ENCODE measurements at places on chromosomes 5 and 9.
A peak's percentile ranks its signal among the peaks of the same experiment; 100 is the strongest.

GRCh38 chr9:136805207-136805740 lies 2.5 kb upstream of the RABL6 start:
- no peak for DNase-seq

DNA sequence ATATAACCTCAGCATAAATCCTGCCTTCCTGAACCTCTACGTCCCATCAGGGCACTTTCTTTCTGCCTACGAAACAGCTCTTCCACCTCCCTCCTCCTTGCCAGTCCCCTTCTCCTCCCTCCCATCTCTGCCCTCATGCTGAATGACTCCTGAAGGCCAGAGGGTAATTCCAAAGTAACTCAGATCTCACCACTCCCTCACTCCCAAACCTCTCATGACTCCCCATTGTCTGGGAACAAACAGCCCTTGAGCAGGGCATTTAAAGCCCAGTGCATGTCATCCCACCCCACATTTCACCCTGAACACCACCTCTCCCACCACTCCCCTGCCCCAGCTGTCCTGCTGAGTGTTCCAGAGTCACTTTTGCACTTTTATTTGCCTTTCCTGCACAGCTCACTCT lies 8.9 kb upstream of the FBP1 start:
- DNase-seq = no peak

DNA sequence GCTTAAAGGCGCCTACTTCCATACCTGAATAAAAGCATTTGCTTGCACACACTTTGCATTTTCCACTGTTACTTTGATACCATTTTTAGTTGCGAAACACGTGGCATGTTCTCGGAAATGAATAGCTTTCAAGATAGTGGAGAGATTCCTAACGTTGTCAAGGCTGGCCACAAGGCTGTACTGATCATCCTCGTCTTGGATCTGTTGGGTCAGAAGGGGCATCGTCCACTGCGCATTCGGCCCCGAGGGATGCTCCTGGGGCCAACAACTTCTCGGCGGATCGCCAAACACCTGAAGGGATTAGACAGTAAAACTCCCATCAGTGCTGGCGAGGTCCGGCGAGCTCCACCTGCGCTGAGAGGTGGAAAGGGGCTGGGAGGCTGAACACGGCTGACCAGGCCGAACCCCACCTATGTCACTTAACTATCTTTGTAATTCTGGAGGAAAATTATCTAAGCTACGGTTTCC lies 599 bp downstream of the RAD1 start:
- peak; percentile 44 for DNase-seq

DNA sequence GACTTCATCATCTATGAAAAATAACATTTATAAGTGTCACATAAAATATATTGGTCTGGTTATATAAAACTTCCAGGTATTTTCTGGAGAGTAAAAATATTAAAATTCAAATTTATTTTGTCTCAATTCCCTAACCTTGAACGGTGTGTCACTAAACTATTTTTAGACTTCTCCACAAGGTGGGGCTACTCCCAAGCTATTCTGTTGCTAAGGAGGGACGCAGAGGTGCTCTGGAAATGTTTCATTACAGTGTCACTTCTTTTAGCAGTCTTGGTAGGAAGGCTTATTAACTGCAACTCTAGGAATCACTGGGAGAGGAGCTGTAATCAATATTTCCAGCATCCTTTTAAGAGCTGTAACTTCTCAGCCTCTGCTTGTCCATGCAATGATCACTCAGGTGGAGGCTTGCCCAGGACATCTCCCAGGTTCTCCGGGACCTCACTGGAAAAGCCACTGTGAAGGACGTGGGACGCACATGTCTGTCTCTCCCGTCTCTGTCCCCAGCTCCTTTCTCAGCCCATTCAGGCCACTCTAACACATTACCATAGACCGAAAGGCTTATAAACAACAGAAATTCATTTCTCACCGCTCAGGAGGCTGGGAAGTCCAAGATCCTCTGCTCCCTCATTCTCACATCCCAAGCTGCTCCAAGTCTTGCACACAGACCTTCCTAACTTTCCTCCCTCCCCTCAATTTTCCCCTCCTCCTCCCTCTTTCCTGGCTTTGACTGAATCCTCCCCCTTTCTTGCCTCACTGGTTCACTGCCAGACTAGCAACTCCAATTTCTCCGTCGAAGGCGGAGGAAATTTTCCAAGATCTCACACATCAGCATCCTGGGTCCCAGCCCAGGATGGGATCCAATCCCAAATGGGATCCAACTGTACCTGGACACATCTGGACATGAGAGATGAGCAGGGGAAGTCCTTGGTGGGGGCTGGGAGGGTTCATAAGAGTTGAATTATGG lies 32.7 kb upstream of the DNAH5 start:
- DNase-seq = peak; percentile 33

DNA sequence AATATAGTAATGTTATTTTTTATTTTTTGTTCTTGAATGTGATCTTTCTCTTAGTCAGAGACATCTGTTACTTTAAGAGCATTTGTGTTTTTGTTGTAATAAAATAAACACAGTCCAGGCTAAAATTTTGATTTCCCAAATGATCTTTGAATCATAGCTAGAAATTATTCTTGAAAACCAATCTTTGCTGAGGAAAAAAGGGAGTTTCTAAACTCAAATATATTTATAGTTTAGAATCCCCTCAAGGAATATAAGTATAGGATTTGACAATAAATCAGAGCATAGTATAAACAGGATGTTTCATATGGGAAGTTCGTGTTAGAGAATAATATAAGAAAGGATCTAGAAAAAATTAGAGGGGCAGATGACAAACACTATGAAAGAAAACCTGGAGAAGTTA lies 118.8 kb upstream of the ADAMTS19 start:
- no peak for DNase-seq

DNA sequence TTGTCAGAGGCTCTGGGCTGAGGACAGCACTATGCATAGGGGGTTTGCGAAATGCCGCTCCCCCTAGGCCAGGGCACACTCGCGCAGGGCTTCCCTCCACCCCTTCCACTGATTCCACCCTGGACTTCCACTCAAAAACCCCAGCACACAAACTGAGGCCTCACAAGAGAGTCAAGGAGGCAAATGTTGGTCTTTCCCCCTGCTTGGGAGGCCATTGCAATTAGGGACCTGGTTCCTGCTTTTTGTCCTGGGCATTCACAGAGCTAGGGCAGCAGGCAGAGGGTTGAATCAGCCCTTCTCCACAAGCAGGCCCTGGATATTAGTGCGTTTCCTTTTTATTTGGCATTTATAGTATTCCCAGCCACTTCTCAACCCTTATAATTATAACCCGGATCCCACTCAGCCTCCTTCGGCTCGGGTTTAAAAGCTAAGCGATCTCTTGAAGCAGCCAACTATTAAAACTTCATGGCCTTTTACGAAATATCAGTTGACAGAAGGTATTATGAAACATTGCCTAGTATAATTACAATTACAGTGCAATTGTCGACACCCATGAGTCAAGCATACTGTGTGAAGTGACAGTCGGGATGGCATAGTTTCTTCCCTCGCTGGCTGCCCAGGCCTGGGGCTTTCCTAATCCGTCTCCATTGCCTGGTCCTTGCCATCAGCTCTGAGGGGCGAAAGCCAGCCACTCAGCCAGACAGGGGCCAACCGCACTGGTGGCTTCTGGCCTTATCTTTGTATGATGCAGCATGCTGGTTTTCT lies 285.5 kb upstream of the MAP3K1 start:
- DNase-seq = no peak

- no peak for DNase-seq
These were observed 3.1 kb downstream of the SPACA9 start for GRCh38 chr9:132881826-132882225.

DNA sequence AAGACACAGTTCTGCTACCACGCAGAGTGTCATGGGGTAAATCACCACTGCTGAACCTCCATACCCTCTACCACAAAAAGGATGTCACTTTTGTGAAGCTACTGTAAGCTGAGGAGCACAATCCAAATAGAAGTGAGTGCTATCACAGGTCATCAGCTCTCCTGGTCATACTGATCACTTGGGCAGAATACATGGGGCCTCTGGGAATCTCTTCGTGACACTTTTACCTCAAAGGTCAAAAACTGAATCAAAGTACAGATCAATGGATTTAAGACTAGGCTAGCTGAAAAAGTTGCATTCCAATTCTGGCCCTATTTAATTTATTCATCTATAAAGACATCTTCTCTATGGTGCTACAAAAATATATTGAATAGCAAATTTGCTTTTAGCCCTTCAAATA lies 115.5 kb downstream of the MPDZ start:
- DNase-seq = no peak

DNA sequence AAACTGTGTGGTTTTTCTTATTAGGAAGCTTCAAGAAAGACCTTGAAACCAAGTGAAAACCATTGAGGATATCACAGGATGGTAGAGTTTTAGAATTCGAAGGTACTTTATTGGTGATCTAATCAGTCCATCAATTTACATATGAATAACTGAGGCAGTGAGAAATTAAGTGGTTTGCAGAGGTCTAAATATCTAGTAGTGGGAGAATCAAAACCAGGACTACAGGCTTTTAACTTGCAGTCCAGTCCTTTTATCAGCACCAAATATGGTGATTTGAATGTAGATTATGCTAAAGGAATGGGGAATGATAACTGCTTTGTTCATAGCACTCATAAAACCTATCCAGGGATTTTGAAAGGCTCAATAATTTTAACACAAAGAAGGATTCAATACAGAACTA lies 85.8 kb downstream of the ZSWIM6 start:
- DNase-seq = no peak

GRCh38 chr9:134247918-134248631 lies 78.2 kb upstream of the RXRA start:
- no peak for DNase-seq

- DNase-seq = no peak
These were observed 597 bp upstream of the IRX4 start for GRCh38 chr5:1883120-1883924.

DNA sequence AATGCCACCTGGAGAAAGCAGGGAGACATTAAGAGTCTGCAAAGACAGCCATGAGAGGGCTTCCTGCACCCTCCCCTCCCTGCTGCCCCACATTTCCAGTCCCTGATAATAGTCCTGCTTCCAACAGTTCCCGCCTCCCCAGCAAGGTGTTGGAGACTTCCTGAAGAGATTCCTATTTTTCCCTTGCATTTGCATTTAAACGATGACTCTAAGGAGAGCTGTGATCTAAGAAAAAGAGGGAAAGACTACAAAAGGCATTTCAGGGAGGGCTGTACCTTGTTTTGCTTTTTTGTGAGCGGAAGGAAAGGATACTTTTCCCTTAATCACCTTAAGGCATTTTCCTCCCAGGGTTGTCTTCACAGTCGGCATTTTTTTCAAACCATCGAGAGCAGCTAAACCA lies 62.1 kb downstream of the GAS1 start:
- DNase-seq = no peak

GRCh38 chr9:135461936-135462335 lies 17.6 kb upstream of the PPP1R26 start:
- DNase-seq = no peak

- DNase-seq = no peak
These were observed 99.2 kb downstream of the UHRF2 start for GRCh38 chr9:6512085-6512657.

GRCh38 chr9:9100070-9100469 lies 1300.5 kb upstream of the DMAC1 start:
- DNase-seq = no peak

DNA sequence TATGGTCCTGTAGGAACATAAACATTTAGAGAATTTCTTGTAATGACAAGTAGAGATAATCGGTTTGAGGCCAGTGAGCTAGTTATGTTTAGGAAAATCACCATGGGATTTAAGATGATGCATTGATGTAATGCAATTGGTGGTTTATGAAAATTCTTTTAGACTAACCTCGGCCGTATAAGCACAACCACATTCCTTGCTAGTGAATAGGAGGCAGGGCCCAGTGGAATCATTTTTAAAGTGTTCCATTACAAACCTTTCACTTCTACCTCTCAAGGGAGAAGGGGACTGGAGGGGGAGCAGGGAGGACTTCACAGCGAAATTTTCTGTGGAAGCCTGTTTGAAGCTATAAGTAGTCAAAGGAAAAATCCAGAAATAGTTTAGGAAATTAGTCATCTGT lies 71.8 kb upstream of the NFIL3 start:
- DNase-seq = no peak

DNA sequence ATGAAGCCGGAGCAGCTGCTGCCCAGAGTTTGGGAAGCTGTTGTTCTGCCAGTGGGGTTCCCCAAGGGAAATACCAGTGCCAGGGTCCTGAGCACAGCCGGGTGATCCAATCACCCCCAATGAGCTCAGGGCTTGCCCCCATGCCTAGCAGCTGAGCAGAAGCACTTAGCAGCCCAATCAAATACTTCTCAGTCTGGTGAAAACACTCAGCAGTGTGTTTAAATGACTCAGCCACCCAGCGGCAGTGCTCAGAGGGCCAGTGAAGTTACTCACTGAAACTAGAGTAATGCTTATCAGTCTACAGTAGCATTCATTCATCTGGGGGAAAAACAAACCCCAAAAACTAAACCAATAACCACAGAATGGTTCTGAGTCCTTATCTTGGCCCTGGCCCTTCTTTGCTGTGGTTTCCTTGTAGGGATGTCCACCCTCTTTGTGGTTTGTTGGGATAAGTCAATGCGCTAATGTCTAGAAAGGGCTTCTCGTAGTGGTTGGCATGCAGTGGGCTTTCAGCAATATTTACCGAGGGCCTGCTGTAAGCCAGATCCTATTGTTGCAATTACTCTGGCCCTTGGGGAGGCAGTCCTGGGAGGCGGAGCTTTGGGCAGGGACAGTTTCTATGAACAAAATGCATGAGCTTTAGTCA lies 43.1 kb downstream of the LHX2 start:
- no peak for DNase-seq

- DNase-seq = no peak
These were observed 28.6 kb downstream of the CSNK1G3 start for GRCh38 chr5:123540534-123540933.

- no peak for DNase-seq
These were observed 149.0 kb downstream of the PDE4D start for GRCh38 chr5:59744531-59744992.

DNA sequence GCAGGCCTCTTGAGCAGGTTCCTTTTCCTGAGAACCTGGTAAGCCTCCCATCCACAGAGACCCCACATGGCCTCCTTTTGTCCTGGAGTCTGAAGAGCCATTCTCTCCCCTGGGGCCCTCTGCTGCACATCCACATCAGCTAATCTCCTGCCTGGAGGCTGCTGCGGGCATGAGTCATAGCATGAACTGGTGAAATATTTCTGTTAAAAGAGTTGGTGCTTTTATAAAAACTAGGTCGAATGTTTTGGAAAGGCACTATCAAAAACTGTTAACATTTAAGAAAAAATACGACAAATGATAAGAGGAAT lies 399.4 kb downstream of the CTNND2 start:
- DNase-seq = no peak

- DNase-seq = no peak
These were observed 176.9 kb downstream of the RAB3C start for GRCh38 chr5:58759745-58760144.

GRCh38 chr5:133322743-133323142 lies 270.9 kb downstream of the HSPA4 start:
- no peak for DNase-seq

DNA sequence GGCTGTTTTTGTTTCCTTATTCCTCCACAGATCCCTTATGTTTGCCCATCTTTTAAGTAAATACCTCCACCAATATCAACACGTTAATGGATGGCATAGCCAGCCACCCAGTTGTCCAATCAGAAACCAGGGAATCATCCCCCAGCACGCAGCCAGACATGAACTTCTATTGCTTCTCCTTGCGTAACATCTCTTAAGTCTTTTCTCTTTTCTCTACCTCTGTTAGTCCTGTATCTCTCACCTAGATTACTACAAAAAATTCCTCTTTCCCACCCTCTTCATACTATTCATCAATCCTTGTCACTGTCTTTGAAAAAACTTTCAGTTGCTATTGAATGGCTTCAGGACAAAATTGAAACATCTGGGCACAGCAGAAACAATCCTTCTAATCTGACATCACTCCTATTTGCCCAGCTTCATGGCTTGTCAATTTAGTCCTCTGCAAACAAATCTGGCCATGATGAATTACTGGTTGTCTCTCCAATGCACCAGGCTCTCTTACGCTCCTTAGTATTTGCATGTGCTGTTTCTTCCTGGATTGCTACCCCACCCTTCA lies 349.3 kb downstream of the RAB3C start:
- no peak for DNase-seq

Data from femur (tissue), 1 donor.